Left colon (tissue), 2 donors: ENCODE measurements at places on chromosomes 16 and 17.
A peak's percentile ranks its signal among the peaks of the same experiment; 100 is the strongest.

DNA sequence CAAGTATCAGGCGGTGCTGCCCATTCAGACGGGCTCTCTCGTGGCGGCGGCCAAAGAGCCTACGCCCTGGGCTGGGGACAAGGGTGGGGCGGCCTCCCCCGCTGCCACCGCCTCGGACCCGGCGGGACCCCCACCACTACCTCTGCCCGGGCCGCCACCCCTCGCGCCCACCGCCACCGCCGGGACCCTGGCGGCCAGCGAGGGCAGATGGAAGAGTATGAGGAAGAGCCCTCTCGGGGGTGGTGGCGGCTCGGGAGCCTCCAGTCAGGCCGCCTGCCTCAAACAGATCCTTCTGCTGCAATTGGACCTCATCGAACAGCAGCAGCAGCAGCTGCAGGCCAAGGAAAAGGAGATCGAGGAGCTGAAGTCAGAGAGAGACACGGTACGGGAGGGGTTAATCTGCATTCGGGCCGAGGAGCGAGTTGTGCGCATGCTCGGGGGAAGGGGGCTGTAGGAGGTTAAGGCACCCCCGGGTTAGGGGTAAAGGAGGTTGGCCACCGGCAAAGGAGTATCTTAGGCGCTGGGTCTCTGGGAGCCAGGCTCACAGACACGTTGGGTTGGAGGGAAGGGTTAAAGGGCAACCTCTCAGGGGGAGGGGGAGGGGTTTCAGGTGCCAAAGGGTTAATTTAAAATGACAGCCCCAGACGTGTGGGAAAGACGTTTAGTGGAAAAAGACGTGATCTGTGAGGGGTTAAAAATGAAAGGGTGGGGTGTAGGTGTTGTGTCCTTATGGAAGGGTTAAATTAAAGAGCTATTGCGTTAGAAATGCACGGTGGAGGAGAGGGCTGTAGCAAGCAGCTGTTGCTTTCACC lies 1.4 kb downstream of the MSL1 start:
- peak; percentile 65 for DNase-seq

GRCh38 chr16:67312719-67313118 lies 13.8 kb downstream of the KCTD19 start:
- DNase-seq, result no peak

- DNase-seq, result no peak
These were observed 90.7 kb upstream of the SMIM36 start for GRCh38 chr17:55601874-55602364.

- no peak for DNase-seq
These were observed 23.5 kb downstream of the TADA2A start for GRCh38 chr17:37430051-37430627.

GRCh38 chr16:67145746-67146145 lies 5.1 kb downstream of the B3GNT9 start:
- no peak for DNase-seq

DNA sequence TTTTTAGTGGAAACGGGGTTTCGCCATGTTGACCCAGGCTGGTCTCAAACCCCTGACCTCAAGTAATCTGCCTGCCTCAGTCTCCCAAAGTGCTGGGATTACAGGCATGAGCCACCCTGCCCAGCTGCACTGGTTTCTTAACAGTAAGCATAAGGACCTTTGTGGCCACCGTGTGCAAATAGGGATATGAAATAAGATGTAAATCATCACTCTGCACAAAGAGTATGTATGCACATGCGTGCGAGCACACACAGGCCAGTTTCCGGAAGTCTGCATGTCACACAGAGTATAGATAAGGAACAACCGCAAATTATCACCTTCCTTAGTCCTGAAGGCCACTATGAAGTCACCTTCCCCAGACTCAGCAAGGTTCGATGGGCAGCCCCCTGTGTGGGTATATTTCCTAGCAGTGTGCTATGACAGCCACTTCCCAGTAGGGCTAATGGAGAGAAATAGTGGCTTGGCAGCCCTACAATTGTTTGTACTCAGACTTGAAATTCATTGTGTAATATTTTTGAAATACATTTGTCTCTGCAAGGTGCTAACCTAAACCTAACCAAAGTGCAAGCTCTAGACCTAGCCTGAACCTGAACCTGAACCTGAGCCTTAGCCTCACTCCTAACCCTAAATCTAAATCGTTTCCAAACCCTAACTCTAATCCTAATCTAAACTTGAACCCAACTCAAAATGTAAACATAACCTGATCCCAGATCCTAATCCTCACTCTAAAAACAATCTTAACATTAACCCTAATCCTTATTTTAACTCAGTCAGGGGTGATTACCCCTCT lies 48.4 kb upstream of the SKAP1 start:
- DNase-seq, result no peak

GRCh38 chr17:17300624-17301568 lies 2.3 kb upstream of the NT5M start:
- DNase-seq, result peak; percentile 53

DNA sequence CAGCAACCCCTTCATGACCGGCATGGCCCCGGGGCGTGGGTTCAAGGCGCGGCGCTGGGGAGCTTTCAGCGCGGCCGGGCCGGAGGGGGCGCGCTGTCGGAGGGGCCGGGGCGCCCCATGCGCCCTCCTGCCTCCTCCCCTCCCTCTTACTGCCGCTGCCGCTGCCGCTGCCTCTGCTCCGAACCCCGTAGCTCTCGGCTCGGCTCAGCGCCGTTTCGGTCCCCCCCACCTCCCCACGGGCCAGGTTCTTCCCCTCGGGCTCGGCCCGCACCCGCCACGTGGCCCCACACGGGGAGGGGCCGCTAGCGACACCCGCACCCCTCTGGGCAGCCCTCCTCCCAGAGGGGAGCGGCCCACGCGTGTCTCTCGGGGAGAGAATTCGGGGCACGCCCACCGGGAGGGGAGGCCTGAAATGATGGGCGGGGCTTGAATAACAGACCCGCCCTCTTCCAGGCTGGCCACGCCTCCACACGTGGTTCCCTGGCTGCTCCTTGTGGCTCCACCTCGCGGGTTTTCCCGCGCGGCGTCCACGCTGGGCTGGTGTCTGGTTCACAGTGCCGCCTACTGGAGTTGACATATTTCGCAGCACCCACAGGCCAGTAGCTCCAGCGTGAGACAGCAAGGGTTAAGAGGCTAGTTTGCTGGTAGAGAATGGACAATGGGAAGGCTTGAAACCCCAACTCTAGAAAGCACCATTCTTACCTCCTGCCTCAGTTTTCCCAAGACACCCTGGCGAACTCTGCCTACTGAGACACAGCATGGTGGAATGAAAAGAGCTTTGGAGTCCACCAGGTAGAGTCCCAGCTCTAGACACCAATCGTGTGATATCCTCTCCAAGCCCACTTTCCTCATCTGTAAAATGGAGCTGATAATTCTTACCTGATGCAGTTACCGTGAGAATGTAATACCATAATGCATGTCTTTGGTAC lies at the start of gene KCNH4:
KCNH4 (minus strand) TSS at position 221 of the 929 bp plus-strand sequence; CDS start at position 24, 197 bp downstream.
- peak; percentile 80 for DNase-seq

DNA sequence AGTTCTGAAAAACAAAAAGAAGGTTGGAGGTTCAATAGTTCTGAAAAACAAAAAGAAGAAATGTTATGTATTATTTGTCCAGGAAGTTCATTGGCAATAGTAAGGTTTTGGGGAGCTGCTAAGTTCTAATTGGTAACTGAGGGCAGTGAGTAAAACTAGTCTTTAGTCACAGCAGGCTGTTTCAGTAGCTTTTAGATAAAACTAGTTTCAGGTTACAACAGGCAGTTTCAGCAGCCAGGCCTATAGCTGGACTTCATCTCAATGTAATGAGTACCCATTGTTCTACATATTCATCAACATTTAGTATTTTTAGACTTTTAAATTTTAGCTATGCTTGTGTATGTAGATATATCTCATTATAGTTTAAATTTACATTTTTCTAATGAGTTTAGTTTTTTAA lies 639.3 kb downstream of the TOX3 start:
- no peak for DNase-seq

DNA sequence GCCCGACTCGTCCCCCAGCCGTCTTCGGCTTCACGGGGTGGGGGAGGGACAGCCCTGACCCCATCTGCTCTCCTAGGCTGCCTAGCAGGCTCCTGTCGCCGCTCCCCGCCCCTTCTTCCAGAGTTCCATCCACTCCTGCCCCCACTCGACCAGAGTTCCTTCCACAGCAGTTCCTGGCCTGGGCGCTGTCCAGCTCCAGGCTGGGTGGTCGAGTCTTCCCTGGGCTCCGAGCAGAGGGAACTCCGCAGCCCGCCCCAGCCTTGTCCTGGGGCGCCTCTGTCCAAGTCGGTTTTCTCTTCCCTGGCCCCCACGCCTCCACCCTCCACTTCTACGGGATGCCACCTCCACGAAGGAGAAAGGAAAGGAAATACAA lies 1.4 kb downstream of the PYY start:
- no peak for DNase-seq

DNA sequence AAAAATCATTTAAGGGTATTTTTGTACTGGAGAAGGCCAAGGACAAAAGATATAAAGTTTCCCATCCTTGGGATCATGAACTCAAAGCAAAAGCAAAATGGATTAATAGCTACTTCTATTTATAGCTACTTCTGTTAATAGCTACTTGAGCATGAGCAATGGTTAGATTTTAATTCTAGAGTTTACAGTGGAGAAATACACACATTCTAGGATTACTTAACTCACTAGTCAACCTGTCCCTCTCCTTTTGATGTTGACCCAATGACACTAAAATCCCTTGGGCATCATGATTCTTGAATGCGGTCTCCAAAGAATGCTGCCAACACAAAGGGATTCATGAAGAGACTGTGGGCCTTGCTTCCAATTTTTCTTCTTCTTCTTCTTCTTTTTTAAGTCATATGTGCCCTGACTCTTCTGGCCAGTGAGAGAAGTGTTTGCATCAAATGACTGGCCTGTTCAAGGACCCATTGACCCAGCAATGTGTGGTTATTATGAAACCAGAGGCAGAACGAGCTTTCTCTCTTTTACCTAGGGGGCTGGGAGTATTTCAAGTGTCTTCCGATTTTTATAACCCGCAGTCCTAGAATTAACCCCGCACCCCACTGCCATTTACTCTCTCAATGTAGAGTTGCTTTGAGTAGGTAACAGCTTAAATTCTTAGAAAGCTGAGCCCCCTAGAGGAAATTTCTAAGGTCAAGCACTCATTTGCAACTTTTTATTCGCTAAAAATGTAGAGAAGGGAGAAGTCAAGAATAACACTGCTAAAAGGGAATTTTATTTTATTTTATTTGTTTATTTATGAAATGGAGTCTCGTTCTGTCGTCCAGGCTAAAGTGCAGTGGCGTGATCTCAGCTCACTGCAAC lies 34.6 kb downstream of the OTOA start:
- no peak for DNase-seq

DNA sequence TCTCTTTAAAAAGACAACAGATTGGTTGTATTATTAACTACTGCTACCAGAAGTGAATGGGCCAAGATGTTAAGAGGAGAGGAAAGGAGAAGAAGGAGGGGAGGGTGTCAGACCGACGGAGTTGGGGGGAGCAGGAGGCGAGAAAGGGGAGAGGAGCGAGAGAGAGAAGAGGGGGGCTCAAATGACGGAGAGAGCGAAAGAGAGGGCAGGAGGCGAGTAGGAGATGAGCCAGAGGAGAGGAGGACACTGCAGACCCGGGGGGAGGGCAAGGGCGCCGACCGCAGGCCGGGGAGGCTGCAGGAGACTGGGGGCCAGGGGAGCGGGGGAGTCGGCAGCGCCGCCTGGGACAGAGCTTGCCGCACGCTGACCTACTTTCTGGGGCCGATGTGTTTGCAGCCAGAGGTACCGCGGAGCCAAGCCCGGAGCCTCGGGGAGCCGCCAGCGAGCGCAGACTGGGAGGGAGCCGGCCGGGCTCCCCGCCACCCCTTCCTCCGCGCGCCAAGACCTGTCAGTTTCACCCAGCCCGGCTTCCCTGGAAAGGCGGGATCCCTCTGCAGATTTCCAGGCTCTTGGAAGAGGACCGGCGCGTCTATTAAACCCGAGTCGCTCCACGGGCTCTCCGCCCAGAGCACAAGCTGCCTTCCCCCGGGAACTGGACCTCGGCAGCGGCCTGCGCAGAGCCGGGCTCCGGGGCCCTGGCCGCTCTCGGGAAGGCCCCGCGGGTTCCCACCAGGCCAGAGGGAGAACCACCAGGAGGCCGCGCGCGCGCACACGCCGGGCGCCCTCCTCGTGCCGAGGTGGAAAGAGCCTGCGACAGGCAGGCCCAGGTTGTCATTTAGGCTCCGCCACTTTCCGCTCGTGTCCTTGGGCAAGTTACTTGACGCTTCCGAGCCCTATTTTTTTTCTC lies 74.6 kb downstream of the CMC2 start:
- DNase-seq, result peak; percentile 53

DNA sequence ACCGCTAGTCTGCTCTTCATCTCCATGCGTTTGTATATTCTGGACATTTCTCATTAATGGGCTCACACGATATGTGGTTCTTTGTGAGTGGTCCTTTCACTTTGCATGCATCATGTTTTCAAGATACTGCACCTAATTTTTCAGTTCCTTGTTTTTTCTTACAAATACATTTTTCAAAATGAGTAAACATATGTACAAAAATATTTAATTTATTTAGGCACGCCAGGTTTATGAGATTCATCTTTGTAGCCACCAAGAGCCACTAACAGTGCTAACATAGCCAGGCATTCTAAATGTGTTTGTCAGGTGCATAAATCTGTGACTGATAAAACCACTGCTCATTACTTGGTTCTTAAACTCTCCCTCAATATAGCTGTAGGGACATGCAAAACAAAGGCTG lies 375.3 kb downstream of the WWOX start:
- no peak for DNase-seq

- no peak for DNase-seq
These were observed 168.2 kb upstream of the TNRC6C start for GRCh38 chr17:77790143-77790829.

DNA sequence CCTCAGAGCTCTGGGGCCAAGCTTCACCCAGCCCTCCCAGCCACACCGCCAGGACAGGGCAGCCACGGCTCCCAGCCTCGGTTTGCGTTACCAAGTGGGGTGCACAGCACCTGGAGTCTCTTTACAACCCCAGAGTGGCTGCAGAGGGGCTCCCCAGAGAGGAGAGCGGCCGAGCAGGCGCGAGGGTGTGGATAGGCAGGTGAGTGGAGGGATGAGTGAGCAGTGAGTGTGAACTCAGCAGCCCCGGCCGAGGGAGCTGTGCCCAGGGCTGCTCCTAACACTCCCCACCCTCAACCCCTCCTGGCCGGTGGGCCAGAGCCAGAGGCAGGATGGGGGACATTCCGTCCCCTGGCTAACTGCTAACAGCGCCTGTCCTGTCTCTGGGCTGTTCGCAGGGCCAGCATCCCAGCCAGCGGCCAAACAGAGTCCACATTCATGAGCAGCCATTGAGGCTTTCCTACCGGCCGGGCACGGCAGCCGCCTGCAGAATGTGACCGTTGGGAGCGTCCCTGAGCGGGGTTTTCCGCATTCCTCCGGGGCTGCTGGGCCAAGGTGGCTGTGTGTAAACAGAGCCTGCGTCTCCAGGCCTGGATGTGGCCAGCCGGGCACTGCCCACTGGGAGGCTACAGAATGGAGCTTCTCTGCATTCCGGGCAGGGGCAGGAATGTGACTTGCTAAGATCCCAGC lies 5.3 kb downstream of the ZNF469 start:
- DNase-seq, result peak; percentile 80
